C1 segment of cervical spinal cord (tissue), 14 donors: ENCODE measurements at places on chromosomes 7 and 10.
A peak's percentile ranks its signal among the peaks of the same experiment; 100 is the strongest.

- no peak for DNase-seq
These were observed 43.8 kb upstream of the BET1 start for GRCh38 chr7:94047956-94048355.

DNA sequence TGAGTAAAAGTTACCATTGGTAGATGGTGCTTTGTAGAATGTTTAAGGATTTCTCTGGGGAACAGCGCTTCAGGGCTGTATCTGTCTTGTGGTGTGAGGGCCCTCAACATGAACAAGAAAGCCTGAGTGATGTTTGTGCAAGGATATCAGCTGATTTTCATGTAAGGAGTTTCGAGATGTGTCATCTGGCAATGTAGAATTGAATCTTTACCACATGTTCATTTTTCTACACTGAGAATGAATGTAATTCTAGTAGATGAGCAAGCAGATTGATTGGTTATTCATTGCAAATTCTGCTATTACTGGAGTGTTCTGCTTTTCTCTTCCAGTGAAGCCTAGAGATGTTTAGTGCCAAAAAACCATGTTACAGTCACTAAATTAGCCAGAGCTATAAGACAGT, 87.7 kb downstream of the ST7 start:
- no peak for DNase-seq

GRCh38 chr10:86191686-86192085, 174.9 kb downstream of the GRID1 start:
- no peak for DNase-seq

DNA sequence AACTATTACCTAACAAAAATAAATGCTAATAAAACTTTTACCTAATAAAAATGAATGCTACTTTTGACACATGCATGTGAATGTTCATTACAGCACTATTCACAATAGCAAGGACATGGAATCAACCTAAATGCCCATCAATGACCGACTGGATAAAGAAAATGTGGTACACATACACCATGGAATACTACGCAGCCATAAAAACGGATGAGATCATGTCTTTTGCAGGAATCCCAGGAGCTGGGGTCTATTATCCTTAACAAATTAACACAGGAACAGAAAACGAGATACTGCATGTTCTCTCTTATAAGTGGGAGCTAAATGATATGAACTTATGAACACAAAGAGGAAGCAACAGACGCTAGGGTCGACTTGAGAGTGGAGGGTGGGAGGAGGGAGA, 88.1 kb upstream of the FAM204A start:
- no peak for DNase-seq

GRCh38 chr7:54485044-54485443, 57.1 kb upstream of the VSTM2A start:
- DNase-seq: no peak

DNA sequence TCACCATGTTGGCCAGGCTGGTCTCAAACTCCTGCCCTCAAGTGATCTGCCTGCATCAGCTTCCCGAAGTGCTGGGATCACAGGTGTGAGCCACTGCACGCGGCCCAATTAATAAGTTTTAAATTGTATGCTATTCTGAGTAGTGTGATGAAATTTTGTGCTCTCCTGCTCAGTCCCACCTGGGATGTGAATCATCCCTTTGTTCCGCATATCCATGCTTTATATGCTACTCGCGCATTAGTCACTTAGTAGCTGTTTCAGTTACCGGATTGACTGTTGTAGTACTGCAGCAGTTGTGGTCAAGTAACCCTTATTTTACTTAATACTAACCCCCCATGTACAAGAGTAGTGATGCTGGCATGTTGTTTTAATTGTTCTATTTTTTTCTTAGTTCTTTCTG, 47.3 kb upstream of the OIT3 start:
- no peak for DNase-seq

- no peak for DNase-seq
These were observed at the start of gene HHEX for GRCh38 chr10:92689663-92690210. Gene HHEX, plus strand, starts transcription at chr10:92689955. Its CDS starts 32 bp downstream, at chr10:92689987.

- DNase-seq: no peak
These were observed 85.1 kb upstream of the GTF2I start for GRCh38 chr7:74572301-74572979.

DNA sequence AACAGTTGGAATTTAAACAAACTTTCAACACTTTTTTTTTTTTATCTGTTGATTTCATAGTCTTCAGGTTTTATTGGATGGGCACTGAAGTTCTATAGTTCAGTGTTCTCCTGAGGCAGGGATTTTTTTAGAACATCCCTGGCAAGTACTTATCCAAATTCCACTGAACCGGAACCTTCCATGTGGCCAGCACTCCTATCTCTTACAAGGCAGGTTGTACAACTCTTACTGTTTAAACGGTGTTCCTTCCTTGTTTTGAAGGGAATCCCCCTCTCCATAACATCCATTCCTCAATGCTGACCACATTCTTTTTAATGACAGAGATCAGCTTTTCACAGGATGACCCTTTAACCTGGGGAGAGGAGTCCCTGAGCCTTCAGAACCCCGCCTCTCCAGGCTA, 238.9 kb upstream of the CTBP2 start:
- no peak for DNase-seq

DNA sequence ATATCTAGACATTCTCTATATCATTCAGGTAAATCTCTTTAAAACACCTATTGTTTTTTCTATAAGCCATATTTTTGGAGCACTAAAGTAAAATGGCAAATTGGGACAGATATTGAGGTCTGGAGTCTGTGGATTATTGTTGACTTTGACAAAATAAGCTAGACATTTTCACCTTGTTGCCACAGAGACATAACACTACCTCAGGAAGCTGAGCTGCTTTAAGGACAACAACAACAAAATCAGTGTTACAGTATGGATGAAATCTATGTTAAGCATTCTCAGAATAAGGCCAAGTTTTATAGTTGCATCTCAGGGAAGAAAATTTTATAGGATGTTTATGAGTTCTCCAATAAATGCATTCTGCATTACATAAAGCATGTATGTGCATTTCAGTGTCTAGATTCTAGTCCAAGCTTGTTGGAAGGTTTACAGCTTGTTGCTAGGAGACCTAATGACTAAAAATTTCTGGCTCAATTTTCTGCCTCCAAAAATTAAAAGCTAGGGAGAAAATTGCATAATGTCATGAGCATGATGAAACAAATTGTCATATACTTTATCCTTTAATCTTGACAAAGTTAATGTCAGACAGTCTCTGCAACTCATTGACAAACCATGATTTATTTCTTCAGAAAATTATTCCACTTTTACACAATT, 18.3 kb downstream of the LIPM start:
- DNase-seq: no peak

GRCh38 chr7:100003711-100004661, 11.4 kb upstream of the ZKSCAN1 start:
- peak; percentile 74 for DNase-seq

DNA sequence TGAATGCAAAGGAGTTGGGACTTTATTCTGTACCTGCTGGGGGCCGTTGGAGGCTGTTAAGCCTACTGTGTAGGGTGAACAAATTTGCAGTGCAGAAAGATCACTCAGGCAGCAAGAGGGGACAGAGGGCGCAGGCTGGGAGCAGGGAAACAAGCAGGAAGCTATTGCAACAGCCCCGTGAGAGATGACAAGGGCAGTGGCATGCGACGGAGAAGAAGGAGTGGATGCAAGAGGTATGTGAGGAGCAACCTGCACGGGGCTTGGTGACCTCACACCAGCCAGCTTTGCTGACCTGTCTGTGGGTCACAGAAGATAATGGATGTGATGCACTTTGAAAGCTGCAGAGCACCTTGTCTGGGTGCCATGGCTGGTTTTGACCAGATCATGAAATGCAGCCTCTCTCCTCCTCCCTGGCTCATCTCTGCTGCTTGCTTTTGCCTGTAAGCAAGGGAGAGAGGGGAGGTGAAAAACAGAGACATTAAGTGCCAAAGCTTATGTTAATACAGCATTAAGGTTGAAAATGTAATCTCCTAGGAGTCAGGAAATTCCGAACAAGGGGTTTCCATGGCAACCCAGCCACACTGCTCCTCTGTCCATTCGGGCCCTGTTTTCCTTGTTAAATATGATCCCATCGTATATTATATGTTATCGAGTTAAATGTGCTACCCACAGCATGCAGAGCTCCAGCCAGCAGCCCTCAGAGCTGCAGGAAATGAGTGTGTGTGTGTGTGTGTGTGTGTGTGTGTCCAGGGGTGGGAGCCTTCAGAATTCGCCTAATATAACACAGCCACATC, 314.3 kb upstream of the ZMIZ1 start:
- DNase-seq: no peak

GRCh38 chr10:77179015-77179695, 458.5 kb downstream of the KCNMA1 start:
- no peak for DNase-seq
